Activated CD8-positive, alpha-beta T cell treated with anti-CD3 and anti-CD28 coated beads, Interleukin-2, amount 10 ng/mL, durations not matched to agents 7 days and 5 days (primary cell): ENCODE measurements at places on chromosomes 7 and 10. TPM values are rescaled to one million over a fixed set of nuclear protein-coding genes. Genes with fewer than 3 reads are reported as not detected.

GRCh38 chr10:108365541-108365940, 1201.0 kb upstream of the SORCS1 start:
- H3K27me3 ChIP-seq = no peaks in the 10 kb centered on the region
- no peaks in the 10 kb centered on the region for H3K4me1 ChIP-seq
- no peak overlapping the region for H3K27ac ChIP-seq

GRCh38 chr10:132252412-132252811, 55.3 kb downstream of the STK32C start:
- no peak overlapping the region for H3K27ac ChIP-seq
- DNase-seq = no peak
- H3K27me3 ChIP-seq = no peaks in the 10 kb centered on the region
- peaks cover 27% of the 10 kb centered on the region for H3K4me1 ChIP-seq

DNA sequence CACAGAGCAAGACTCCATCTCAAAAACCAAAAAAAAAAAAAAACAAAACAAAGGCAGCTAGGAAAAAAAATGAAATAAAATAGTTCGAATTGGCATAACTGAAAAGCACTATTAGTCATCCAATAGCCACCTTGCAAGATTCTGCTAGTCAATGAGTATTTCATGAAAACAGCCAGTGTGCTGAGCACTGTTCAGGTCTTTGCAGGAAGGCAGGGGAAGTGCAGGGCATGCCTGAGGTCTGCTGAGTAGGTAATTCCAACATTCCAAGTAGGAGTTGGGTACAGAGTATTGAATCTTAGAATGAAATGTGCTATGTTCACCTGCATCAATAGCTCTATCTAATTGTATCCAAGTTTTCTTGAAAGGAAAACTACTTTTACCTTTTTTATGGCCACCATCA, 22.9 kb downstream of the ABRAXAS2 start:
- H3K4me3 ChIP-seq = no peak overlapping the region
- H3K27ac ChIP-seq = no peak overlapping the region
- H3K36me3 ChIP-seq = peaks cover 27% of the 10 kb centered on the region
- DNase-seq = no peak
- H3K27me3 ChIP-seq = no peaks in the 10 kb centered on the region

GRCh38 chr7:134447383-134447782, 11.5 kb downstream of the AKR1B1 start:
- peaks cover 7% of the 10 kb centered on the region for H3K4me1 ChIP-seq
- no peak overlapping the region for H3K4me3 ChIP-seq

- no peaks in the 10 kb centered on the region for H3K27me3 ChIP-seq
- DNase-seq = no peak
- H3K27ac ChIP-seq = no peak overlapping the region
- peaks cover 24% of the 10 kb centered on the region for H3K36me3 ChIP-seq
Measured at GRCh38 chr7:5200561-5201235, 10.7 kb downstream of the WIPI2 start.

DNA sequence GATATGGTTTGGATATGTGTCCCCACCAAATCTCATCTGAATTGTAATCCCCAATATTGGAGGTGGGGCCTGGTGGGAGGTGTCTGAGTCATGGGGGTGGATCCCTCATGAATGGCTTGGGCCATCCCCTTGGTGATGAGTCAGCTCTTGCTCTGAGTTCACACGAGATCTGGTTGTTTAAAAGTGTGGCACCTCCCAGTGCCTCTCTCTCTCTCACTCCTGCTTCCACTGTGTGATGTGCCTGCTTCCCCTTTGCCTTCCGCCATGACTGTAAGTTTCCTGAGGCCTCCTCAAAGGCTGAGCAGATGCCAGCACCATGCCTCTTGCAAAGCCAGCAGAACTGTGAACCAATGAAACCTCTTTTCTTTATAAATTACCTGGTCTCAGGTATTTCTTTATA, 4.8 kb upstream of the GCK start:
- DNase-seq = no peak
- peaks cover 6% of the 10 kb centered on the region for H3K27me3 ChIP-seq

DNA sequence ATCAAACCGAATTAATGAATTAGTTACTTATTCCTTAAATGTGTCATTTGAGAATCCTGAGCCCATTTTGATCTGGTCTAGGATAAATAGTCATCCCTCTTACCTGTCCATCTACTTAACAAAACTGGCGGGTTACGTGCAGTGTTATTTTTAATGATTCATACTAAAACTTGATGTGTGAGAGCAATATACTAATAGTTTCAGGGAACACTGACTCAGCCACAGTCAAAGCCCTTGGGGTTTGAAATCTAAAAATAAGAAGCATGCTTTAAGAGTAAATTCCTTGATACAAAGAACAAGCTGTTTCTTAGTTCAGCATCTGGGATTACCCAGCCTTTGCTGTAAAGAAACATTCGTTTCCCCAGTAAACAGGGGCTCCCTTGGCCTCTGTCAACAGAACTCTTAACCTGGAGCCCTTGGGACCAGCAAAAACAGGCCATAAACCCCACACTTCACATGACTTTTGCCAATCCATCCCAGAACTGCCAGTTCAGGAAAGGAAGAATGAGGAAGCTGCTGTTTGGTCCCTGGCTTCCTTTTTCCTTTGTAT, 370.6 kb upstream of the IGFBP3 start:
- no peak overlapping the region for H3K4me3 ChIP-seq
- DNase-seq = no peak
- H3K36me3 ChIP-seq = no peaks in the 10 kb centered on the region
- H3K27me3 ChIP-seq = no peaks in the 10 kb centered on the region
- no peaks in the 10 kb centered on the region for H3K4me1 ChIP-seq
- no peak overlapping the region for H3K27ac ChIP-seq

- no peaks in the 10 kb centered on the region for H3K4me1 ChIP-seq
- H3K36me3 ChIP-seq = no peaks in the 10 kb centered on the region
- peaks cover 7% of the 10 kb centered on the region for H3K27me3 ChIP-seq
- DNase-seq = no peak
- H3K27ac ChIP-seq = no peak overlapping the region
Measured at GRCh38 chr7:25781704-25782103, 370.3 kb upstream of the NFE2L3 start.

DNA sequence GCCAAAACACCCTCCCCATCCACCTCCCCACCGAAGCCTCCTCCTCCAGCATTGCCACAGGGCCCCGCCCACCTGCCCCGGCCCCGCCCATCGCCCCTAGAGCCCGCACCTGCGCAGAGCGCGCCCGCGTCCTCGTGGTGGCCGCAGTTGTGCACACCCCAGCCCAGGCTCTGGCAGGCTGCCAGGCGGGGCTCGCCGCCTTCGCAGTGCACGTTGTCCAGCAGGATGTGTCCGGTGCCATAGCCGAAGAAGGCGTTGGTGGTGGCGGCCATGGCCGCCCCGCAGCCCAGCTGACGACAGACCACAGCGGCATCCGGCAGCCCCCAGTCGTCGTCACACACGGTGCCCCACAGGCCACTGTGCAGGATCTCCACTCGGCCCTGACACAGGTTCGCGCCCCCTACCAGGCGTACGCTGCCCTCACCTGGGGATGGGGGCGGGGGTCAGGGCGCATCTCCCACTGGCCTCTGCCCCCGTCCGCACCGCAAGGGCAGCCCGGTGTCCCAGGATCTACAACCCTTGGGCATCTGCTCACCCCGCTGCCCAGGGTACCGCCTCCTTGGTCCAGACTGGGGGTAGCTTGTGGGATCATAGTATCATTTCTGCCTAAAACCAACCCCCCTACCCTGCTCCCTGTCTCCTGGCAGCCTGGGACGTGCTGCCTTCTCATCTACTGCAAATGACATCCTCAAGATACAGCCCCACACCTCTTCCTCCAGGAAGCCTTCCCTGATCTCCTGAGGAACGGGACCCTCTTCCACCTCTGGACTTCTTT, 11.9 kb downstream of the SSC4D start:
- peaks cover 3% of the 10 kb centered on the region for H3K27me3 ChIP-seq
- DNase-seq = peak; percentile 85
- peak overlapping the region; percentile 64 for H3K4me3 ChIP-seq
- H3K27ac ChIP-seq = peak overlapping the region; percentile 66
- H3K36me3 ChIP-seq = no peaks in the 10 kb centered on the region

DNA sequence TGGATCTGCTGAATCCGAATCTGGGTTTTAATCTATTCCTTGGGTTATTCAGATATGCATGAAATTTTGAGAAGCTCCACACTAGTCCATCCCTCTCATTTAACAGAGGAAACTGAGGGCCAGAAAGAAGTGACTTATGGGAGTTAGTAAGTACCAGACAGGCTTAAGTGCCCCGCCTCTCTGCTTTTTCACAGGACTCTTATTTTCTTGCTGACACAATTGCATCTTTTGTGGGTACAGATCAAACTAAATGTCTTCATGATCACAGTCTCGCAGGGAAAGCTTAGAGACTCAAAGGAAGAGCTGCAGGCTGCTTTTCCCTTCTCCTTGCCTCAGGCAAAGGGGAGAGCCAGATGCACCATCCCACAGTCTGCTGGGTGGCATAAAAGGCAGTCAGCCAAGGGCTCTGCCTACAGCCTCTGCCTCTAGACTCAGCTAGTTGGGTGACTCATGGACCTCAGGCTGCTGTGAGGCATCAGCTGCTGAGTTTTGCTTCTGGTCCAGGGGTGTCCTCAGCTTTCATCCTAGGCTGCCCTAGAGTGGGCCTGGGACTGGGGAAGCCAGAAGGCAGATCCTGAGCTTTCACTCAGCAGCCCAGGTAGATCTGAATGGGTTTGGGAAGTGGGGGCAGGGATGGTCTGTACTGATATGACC, 11.6 kb downstream of the GOLGA7B start:
- H3K27ac ChIP-seq = no peak overlapping the region
- DNase-seq = no peak
- peaks cover 9% of the 10 kb centered on the region for H3K36me3 ChIP-seq
- peaks cover 42% of the 10 kb centered on the region for H3K4me1 ChIP-seq

DNA sequence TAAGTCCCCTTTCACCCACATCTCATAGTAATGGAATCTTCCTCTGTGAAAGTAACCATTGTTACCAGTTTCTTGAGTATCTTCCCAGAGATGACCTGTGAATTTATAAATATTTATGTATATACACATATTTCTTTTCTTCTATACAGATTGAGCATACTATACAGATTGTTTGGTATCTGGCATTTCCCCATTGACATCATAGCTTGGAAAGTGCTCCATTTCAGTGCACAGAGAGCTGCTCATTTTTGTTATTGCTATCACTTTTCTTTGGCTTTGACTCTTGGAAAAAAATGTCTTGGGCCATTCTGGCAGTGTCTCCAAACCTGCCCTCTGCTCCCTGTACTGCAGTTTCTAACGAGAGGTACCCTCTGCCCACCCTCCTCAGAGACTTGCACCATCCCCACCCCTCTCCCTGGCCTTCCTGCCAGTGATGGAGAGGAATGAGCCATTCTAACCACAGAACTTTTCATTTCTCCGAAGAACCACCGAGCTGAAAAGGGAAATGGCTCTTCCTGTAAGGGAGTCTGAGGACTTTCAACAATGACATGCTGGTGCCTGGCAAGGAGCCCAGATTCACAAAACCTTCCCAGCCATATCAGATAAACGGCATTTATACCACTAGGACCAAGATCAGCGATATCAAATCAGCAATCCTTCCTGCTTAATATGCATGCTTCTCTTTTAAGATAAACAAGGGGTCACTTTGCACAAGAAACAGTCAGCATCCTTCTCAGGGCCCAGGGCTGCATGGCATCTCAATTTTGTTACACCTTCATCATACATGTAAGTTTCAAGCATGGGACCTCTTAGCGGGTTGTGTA, 19.7 kb upstream of the CCSER2 start:
- H3K4me3 ChIP-seq = peak overlapping the region; percentile 62
- H3K36me3 ChIP-seq = peaks cover 15% of the 10 kb centered on the region
- peak; percentile 50 for DNase-seq
- H3K4me1 ChIP-seq = peaks cover 52% of the 10 kb centered on the region

- peak; percentile 89 for DNase-seq
- peak overlapping the region; percentile 100 for H3K27ac ChIP-seq
- H3K4me3 ChIP-seq = peak overlapping the region; percentile 100
Measured at GRCh38 chr7:104983578-104984539, 30.1 kb upstream of the KMT2E start.

GRCh38 chr7:26376175-26376917, 84.7 kb downstream of the SNX10 start:
- H3K4me3 ChIP-seq = peak overlapping the region; percentile 73
- H3K27ac ChIP-seq = no peak overlapping the region
- peaks cover 10% of the 10 kb centered on the region for H3K4me1 ChIP-seq
- peaks cover 21% of the 10 kb centered on the region for H3K27me3 ChIP-seq

DNA sequence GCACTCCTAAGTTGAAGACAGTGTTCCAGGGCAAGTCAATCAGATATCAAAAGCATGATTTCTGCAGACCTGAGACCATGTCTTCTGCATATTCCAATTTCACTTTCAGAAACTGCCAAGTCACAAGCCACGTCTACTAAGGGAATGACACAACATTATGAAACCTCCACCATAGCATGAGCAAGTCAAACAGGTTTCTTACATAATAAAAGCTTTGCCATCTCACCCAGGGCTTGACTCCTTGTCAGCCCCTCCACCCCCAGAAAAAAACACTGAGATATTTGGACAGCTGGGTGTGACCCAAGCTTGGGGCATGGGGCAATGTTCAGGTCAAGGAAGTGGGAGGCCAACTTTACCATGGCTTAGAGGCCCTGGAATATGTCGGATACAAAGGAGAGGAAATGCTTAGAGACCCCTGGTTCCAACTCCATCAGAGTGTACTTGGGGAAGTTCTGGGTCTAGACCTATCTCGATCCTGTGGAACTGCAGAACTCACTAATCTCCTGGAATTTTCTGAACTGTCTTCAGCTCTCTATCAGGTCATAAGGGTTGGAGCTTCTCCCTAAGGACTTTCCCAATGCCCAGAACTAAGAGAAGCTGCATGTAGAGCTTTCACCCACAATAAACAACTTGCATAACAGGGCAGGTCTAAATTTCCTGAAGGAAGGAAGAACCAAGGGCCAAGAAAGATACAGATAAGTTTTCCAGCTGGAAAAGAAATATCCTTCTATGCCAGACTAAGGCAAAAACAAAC, 80.6 kb upstream of the NAMPT start:
- peaks cover 5% of the 10 kb centered on the region for H3K36me3 ChIP-seq
- peaks cover 5% of the 10 kb centered on the region for H3K4me1 ChIP-seq

DNA sequence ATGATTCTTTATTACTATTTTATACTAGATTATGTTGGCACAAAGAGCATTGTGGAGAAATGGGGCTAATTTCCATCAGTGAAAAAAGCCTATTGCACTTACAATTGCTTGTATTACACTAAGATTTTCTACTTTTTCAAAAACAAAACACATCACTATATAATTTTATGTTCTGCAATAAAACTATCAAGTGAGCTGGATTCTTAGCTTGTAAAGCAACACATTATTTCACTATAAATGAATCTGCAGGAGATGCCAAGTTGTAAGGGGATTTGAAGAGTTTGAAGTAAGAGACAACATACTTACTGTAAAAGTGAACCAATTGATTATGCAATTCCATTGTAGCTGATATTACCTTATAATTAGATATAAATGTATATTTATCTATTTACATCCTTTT, 333.3 kb upstream of the SEMA3D start:
- DNase-seq = no peak
- H3K4me1 ChIP-seq = no peaks in the 10 kb centered on the region
- H3K36me3 ChIP-seq = no peaks in the 10 kb centered on the region
- H3K27ac ChIP-seq = no peak overlapping the region

Gene SLC25A28
- total RNA-seq = 50.7 TPM

Gene DDC
- total RNA-seq = not detected

Gene YKT6
- total RNA-seq = 64.5 TPM

Gene GHRHR
- not detected for total RNA-seq

Gene PAPOLB
- 0.08 TPM for total RNA-seq
